ENCODE measurements at places on chromosomes 2 and 18.

DNA sequence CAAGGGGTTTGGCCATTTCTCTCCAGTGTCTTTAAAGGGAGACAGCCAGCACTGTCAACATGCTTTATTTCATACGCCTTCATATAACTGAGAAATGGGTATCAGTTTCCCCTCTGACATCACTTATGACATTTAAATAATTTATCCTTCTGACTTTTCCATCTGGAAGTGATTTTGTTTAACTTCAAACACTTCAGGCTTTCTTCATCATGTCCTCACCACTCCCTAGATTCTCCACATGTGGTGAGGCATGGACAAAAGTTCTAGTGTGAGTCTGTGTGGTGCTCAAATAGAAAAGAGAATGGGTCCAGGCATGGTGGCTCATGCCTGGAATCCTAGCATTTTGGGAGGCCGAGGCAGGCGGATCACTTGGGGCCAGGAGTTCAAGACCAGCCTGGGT lies 158.6 kb downstream of the TXNL1 start:
- no peak for DNase-seq

DNA sequence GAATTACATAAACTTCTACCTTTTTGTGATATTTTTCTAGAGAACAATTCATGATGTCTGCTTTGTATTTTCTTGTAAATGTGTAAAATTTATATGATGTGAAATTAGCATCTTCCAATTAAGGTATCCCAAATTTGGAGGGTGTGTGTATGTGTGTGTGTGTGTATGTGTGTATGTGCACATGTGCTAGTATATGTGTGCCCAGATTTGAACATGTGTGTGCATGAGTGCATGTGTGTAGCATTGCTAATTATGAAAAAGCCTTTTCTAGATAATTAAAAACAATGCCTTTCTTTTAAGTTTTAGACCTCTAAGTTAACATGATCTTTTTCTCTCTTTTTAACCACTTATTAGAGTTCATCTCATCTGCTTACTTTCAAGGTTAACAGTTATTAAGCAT lies 208.0 kb upstream of the SPOPL start:
- DNase-seq: no peak

- DNase-seq: no peak
Observed at GRCh38 chr2:211138551-211138950, 582.2 kb downstream of the CPS1 start.

GRCh38 chr2:20482725-20483124 lies 35.9 kb downstream of the RHOB start:
- no peak for DNase-seq

- peak; percentile 62 for DNase-seq
Observed at GRCh38 chr2:153509133-153509532, 30.6 kb upstream of the RPRM start.

DNA sequence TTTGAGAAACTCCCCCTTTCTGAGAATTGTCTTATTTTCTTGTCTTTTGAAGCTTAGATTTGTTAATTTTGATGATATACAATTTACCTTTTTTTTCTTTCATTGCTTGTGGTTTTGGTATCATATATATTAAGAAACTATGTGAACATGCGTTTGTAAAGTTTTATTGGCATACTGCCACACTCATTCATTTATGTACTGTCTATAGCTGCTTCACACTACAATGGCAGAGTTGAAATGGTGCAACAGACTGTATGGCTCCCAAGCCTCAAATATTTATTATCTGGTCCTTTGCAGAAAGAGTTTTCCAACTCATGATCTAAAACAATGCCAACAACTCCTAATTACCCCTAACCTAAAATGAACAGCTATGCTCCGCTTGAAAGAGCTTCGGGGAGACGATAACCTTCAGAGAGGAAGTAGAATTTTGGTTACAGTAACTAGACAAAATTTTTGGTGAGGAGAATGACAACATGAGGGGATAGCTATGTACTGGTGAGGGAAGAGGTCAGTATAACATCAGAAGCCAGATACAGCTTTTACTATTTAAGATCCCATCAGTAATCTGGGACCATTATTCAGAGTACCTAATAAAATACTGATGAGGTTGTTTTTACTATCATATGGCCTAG lies 16.1 kb downstream of the PPP3R1 start:
- no peak for DNase-seq

DNA sequence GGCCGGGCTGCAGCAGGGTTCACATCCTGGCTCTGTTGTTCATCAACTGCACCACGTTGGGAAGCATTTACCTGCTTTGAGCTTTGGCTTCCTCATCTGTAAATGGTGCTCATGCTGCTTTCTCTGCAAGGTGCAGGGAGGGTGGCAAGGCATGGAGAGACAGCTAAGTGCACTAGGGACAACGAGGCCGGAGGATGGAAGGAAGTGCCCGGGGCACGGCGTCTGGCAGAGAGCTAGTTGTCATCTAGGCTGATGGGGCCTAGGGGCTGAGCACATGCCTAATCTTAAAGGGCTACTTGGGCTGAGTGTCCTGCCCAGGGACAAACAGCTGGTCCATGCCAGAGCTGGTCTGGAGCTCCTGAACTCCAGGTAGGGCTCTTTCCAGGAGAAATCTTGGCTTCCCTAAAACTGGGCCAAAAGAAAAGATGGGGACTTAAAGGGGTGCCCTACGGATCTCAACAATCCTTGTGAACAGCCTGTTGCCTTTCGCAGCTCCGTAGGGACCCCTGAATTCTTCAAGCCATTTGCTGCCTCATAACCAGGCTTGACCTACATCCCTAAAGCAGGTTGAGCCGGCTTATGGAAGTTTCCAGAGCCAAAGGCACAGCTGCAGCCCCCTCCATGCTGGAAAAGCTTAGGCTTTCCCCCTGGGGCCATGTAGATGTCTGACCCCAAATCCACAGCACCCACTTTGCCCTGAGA lies 130.8 kb downstream of the SMAD7 start:
- no peak for DNase-seq

DNA sequence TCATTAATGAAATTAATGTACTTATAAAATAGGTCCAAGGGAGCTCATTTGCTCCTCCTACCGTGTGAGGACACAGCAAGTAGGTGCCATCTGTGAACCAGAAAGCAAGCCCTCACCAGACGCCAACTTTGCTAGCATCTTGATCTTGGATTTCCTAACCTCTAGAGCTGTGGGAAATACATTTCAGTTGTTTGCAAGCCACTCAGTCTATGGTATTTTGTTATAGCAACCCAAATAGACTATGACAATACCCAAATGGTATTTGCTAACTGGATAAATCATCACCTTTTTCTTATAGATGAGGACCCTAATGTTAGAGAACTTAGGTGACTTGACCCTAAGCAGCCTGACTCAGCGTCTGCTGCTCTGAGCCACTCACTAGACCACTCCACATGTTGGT lies 379.6 kb downstream of the HRH4 start:
- DNase-seq: no peak

DNA sequence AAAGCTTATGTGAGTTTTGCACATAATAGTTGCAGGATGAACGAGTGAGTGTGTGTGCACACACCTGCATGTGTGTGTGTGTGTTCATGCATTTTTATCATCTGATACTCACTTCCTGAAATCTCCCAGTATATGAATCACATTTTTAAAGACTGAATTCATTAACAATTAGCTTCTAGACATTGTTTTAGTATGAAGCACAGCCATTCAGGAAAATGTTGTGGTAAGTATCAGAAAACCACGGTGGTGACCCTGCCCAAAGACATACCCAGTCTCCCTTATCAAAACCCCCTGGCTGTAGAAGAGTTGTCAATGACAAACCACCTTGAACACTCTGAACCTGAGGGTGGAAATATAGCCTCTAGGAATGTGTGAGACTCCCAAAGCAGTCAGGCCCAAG lies 220.8 kb downstream of the ALK start:
- DNase-seq: no peak

DNA sequence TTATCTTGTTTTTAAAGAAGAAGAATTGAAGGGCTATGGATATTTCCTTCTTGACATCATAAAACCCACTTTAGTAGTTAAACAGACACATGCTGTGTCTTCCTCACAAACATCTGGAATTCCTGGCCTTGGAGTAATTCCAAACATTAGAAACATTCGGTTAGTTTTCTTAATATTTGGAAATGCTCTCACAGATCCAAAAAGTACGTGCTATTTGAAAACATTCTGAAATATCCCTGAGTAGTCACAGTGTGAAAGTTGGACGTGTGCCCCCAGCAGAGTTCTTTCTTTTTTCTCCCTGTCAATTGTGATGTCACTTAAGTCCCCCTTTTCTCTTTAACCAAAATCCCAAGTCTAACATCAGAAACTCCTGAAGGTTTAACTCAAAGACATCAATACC lies 91.3 kb downstream of the ANTXR1 start:
- no peak for DNase-seq

- DNase-seq: no peak
Observed at GRCh38 chr2:222566229-222566628, 89.7 kb downstream of the FARSB start.

GRCh38 chr2:239538357-239539052 lies 137.7 kb upstream of the HDAC4 start:
- DNase-seq: no peak

- DNase-seq: no peak
Observed at GRCh38 chr18:77090546-77091174, 41.9 kb downstream of the MBP start.

DNA sequence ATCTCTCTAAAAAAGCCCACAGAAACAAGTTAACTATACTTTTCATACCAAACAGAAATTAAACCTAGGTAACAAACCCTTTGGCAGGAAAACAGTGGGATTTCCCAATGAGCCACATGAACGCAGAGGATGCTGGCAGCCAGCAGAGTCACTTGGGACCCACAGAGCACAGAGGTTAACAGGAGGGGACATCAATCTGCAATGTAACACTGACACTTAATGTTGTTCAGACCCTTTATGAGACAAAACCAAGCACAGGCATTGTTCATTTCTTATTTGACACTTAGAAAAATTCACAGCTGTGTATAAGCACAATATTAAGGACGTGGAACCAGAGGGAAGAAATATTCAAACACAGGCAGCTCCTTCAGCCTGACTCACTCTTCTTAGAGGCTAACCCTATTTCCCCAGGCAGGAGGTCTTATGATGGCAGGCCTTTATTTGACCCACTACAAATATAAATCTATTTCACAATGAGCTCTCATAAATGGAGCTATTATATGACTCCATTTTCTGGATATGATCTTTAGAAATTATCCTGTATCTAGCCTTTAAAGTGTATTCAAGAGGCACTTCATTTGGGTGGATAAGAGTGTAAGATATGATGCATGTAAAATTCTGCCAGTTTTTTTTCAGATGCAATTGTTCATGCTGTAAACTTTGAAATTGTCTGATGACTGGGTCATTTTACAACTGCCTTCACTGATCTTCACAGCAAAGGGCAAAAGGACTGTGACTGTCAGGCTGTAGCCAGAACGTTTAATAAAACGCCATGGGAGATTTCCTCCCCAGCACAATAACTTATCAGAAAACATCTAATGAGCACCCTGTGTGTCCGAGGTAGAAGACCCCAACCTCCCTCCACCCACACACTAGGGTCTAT lies 132.8 kb upstream of the SATB2 start:
- no peak for DNase-seq

GRCh38 chr18:62838475-62839098 lies 123.2 kb downstream of the PHLPP1 start:
- DNase-seq: no peak

DNA sequence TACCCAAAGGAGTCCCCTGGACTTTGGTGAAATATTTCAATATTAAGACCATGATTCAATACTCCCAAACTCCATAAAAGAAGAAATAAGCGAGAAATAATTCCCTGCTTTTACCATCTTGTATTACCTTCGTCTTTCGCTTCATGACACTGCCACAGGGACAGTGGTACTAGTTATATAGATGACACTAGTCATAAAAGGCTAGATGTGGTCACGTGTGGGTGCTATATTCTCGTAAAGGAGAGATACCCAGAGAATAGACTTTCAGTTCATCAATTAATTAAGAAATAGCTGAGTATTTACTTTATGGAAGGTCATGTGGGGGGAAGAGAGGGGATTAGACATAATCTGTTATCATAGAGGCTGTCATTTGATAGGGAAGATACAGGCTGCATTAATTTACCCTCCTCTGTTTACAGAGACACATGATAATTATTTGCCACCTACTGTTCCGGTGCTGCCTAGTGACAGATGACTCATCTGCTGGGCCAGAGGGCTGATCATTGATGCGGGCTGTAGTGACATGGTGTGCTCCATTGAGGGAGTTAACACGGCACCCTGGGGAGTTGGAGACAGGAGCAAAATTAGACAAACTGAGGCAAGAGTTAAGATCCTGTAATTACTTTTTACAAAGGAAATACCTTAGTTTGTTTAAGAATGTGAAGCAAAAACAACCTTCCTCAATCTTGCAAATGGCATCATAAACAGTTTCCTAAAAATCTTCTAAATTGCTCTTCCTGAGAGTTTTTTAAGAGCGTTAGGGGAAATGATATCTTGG lies 78.2 kb upstream of the ITGB6 start:
- no peak for DNase-seq

GRCh38 chr2:201396595-201396994 lies 39.5 kb upstream of the FLACC1 start:
- DNase-seq: no peak

DNA sequence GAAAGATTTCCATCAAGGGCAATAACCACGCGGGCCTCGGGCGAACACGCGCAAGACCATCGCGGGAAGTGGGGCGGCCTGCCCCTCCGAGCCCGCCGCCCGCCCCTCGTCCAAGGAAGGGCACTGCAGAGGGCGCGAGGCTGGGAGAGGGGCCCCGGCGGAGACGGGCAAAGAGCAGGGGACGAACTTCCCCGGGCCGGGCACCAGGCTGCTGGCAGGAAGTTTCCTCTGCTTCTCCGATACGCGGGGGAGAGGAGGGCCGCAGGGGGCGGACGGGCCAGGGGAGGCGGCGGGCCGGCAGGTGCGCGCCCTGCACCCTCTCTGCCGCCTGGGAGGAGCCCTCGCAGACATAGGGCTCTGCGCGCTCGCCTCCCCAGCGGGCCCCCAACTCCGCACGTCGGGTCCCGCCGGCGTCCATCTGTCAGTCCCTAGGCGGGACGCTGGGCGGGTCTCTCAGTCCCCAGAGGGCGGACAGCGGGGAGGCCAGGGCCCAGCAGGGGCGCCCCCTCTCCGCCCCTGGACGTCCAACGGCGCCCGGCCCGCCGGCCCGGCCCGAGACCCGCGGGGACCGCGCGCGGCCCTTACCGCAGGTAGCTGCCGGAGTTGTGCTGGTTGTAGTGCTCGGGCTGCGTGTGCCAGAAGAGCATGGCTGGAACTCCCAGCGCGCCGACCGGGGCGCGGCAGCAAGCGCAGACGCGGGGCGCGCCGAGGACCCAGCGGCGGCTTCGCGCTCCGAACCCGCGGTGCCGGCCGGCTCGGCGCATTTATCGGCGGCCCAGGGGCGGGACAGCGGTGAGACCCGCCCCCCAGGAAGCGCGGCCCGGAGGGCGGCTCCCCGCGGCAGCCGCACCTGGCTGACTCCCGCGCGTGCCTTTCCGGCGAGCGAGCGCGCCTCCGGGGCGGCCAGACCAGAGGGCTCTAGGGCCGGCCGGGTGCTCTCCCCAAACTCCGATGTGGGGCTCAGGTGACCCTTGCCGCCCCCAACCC lies at the start of gene TFCP2L1:
Gene TFCP2L1, minus strand, starts transcription at position 740 of the 987 bp plus-strand sequence. Its CDS starts 93 bp downstream, at position 647.
- peak; percentile 94 for DNase-seq

DNA sequence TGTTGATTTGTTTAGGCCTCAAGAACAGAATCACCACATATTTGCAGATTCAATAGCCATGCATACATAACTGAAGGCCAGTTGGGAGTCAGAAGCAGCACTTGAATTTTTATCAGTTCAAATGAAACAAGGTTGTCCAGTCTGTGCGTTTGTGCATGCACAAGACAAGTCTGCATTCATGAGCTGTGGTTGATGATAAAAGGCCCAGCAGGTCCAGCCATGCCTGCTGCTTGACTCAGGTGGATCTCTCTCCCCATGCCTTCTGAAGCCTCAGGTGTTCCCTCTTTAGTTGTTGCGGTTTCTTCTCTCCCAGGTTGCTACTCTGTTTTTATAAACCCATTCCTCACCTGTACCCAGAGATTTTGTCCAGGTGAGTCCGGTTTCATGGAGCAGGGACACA lies 124.5 kb downstream of the CCDC102B start:
- no peak for DNase-seq

Data from H7 (cell line).